SHP77 treated with DMSO at 0.1 percent for 48 hours (cell line): ENCODE measurements at places on chromosomes 2 and 18.

DNA sequence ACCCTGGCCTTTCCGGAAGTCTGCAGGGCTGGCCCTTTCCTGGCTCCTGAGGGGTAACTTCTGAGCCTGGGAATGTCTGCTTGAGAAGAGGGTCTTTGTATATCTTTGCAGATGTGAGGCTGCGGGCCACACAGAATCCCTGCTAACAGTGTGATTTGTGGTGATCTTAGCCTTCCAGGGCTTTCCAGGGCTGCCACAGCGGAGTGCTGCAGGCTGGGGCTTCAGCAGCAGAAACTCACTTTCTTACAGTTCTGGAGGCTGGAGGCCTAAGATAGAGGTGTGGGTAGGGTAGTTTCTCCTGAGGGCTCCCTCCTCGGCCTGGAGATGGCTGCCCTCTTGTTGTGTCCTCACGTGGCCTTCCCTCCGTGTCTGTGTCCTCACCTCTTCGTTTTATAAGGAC, 294.7 kb upstream of the HS6ST1 start:
- no peak for DNase-seq

GRCh38 chr18:42025974-42026625, 71.1 kb downstream of the PIK3C3 start:
- DNase-seq, result no peak

DNA sequence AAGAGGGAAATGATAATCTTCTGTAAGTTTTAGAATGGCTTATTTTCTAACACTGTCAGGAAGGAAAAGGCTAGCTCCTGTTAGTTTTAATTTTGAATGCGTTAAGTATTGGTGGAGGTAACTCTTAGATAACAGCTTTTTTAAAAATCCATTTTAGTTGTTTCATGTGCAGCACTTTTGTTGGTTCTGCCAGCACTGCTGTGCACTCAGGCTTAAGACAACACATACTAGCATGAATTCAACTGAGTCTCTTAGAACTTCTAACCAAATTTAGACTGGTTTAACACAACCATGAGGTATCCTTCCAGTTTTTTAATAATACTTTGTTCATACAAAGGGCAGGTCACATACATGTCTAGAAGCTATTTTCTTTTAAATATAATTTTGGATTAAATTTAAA, 42.4 kb downstream of the ACVR1 start:
- DNase-seq, result no peak

DNA sequence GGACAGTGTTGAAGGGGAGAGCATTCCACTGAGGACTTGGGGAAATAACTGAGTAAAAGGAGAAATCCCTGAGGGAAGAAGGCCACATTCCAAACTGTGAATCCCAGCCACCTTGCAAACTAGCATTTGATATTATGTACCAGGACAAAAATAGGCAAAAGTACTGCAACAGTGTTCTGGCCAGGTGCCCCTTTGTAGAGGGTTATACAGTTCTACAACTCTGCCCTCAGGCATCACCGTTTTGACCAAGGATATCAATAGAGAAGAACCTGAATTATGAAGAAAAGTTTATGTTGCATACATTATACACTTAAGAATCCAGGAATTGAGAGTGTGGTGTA, 20.6 kb upstream of the CAVIN2 start:
- DNase-seq, result no peak

- no peak for DNase-seq
Observed at GRCh38 chr2:223928113-223929006, 16.8 kb downstream of the WDFY1 start.

DNA sequence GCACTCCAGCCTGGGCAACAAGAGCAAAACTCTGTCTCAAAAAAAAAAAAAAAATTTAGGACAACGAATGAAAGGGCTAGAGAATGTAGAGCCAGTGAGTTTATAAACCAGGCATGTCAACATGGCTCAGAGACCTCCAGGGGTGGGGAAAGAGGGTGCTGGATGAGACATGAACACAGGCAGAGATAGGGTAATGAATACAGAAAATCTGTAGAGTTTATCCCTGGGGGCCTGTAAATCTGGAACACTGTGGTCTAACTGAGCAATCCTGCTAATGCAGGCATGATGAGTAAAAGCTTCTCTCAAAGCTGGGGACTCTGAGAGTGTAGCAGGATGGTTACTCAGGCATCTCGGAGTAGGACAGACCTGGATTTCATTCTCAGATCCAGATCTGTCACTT, 59.2 kb upstream of the IGFBP2 start:
- no peak for DNase-seq
